Germinal center (tissue), 1 donor: ENCODE measurements at places on chromosomes 16 and 17.

- no peak for DNase-seq
These were observed 901 bp upstream of the HEATR6 start for GRCh38 chr17:60079401-60080243.

DNA sequence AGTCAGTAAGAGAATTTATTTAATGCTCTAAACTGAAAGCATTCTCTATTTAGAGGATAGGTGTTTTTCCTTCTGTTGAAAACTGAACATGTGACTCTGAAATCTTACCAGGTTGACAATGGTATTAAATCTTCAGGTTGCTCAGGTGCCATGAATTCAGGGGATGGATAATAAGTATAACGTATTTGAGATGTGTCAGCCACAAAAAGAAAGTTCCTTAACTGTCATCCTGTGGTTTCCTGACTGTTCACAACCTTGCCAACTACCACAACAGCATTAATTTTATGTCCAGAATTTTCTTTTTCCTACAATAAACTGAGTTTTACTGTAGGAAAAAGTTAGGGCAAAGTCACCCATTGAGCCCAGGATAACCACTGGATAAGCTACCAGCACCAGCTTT lies 243.3 kb upstream of the PSMD7 start:
- DNase-seq: no peak

- DNase-seq: no peak
These were observed 8.3 kb upstream of the CDH5 start for GRCh38 chr16:66358231-66358630.

GRCh38 chr16:57278494-57278893 lies 6.0 kb downstream of the PLLP start:
- no peak for DNase-seq

GRCh38 chr17:37025847-37026530 lies 77.2 kb downstream of the AATF start:
- DNase-seq: no peak

- no peak for DNase-seq
These were observed 114.0 kb upstream of the ZFHX3 start for GRCh38 chr16:73161977-73162376.

- DNase-seq: no peak
These were observed 3.0 kb downstream of the MSI2 start for GRCh38 chr17:57259306-57259705.

- no peak for DNase-seq
These were observed 1.2 kb downstream of the GPRC5B start for GRCh38 chr16:19883296-19883965.

DNA sequence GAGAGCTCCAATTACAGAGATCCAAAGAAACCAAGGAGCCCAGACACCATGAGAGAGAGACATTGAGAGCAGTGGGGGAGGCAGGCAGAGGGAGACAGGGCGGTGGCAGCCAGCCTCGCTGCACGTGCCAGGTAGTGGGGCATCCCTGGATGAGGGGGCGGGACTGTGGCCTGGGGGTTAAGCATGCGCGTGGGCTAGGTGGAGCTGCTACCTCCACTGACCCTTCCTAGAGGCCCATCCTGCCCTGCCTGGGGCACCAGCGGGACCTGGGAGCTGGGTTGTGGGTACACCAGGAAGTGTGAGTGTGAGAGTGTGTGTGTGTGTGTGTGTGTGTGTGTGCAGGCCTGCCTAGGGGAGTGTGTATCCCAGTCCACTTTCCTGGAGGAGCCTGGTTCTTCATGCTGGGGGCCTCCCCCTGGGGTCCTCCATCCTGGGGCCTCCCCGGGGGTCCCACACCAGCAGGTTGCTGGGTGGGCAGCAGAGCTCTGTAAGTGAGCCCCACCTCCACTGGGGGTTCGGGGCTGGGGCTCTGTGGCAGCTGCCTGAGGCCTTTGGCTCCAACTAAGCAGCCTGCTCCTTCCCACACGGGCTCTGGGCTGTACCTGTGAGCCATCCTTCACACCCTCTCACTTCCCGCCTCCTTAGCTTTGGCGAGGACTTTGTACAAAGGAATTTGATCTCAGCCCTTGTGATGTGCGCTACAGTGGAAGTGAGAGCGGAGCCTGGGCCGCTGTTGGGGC lies 127.4 kb downstream of the IRF8 start:
- no peak for DNase-seq

GRCh38 chr16:68948230-68948910 lies 105.0 kb downstream of the TANGO6 start:
- no peak for DNase-seq

GRCh38 chr17:12388226-12388625 lies 277.5 kb upstream of the MYOCD start:
- no peak for DNase-seq

GRCh38 chr17:46976626-46977270 lies 2.3 kb downstream of the RPRML start:
- no peak for DNase-seq

- peak; percentile 24 for DNase-seq
These were observed at the start of gene USP43 for GRCh38 chr17:9644910-9645751. USP43 (plus strand) TSS chr17:9645517; CDS start chr17:9645633, 116 bp downstream.
